ENCODE measurements at places on chromosomes 12 and 14.
A peak's percentile ranks its signal among the peaks of the same experiment; 100 is the strongest.

GRCh38 chr14:71395151-71395604, 487.9 kb downstream of the PCNX1 start:
- DNase-seq, result no peak

DNA sequence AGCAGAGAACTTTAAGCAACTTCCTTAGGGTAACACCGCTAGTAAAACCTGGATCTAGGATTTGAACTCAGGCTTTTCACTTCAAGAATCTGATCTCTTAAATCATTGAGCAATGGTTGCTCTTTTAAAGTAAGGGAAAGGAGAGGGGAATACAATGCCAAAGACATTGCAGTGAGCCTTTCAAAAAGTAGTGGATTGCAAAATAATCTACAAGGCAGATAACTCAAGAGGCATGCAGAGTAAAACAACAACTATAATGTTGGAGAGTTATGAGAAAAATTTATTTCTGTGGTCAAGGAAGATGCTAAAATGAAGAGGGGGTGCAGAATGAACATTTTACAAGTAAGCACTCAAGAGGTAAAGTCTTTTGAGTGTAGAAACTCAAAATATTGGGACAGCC, 432.6 kb downstream of the C12orf50 start:
- DNase-seq, result peak; percentile 75

DNA sequence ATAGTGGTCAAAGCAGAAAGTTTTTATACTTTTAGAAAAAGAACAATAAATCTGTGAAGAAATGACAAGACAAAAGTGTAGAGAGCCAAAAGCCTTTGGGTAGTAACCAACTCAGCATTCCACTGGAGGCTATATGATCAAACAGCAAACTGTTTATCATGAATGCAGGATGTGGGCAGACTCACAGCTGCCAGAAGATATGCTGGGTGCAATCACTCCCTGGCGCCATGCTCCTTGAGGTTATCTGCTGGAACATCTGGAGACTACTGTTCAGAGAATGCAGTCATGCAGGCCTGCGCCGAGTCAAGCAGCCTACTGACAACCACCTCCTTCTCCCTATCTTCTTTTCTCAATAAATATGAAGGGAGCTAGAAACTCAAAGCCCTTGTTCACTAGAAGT, 49.0 kb upstream of the SLC8A3 start:
- no peak for DNase-seq

- DNase-seq, result no peak
Measured at GRCh38 chr14:63840981-63841380, 11.8 kb upstream of the SYNE2 start.

GRCh38 chr12:42677461-42677860, 87.9 kb upstream of the PRICKLE1 start:
- no peak for DNase-seq

GRCh38 chr14:93246534-93246933, 39.5 kb downstream of the UBR7 start:
- no peak for DNase-seq

- no peak for DNase-seq
Measured at GRCh38 chr14:36361210-36361853, 40.9 kb upstream of the MBIP start.

DNA sequence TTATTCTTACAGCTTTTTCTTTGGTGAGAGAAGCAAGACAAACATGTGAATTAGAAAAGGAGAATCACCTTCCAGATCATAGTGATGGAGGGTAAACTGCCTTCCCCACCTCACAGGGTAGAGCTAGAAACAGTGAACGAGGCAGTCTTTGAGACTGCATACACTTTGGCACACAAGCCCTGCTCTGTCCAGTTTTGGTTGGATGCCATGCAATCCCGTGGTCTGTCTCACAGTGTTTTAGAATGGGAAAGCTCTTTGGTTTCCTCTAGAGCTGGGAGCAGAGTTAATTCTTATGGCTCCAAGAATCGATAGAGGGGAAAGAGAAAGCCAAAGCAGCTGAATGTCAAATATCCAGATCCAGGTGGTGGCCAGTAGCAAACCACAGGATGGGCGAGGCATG, 21.9 kb downstream of the TDP1 start:
- DNase-seq, result no peak

DNA sequence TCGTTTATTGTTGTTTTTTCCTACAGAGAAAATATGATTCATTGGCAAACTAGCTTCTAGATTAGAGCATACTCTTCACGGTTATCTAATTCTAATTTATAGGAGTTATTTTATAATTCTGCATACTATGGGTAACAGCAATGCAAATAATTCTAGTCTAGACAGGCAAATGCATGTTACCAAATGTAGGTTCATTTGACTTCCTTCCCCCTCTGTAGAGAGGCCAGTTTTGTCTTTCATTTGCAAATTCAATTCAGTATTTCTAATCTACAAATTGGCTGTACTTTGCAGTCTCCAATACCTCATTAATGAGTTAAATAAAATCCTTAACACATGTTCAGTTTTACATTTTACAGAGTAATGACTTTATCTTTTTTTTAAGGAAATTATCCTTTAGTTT, 4.2 kb downstream of the LGMN start:
- DNase-seq, result peak; percentile 13

GRCh38 chr12:132622437-132623071, 4.0 kb downstream of the P2RX2 start:
- peak; percentile 70 for DNase-seq

DNA sequence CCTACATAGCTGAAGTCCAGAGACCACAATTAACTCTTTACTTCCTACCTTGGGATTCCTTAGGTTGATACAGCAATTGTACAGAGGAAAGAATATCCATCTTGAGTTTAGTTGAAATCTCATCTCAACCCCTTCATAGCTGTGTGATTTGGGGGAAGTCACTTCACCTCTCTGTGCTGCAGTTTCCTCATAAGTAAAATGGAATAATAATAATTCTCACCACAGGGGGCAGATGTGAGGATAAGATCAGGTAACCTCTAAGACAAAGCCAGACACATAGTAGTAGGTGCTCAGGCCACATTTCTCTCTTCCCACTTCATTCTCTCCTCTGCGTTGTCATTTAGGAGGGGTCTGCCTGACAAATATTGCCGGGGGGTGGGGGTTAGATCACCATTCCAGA, 6.7 kb downstream of the FOXN4 start:
- DNase-seq, result no peak

- no peak for DNase-seq
Measured at GRCh38 chr12:39984670-39985069, 121.2 kb downstream of the SLC2A13 start.

DNA sequence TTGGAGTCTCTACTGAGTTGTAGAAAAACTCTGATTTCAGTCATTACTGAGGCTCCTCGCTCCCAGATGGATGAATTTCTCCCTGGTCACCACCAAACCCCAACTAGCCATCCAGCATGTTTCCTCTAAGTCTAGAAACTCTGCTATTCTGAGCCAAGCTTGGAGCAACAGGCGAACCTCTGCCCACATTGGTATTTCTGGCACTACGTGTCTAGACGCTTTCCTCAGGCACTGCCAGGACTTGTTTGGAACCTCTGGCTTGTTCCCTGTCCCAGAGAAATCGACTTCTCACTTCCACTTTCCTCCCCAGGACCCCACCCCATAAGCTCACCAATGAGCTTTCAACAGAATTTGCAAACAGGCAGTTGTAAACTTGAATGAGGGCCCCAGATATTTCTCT, 27.6 kb downstream of the WSCD2 start:
- no peak for DNase-seq

DNA sequence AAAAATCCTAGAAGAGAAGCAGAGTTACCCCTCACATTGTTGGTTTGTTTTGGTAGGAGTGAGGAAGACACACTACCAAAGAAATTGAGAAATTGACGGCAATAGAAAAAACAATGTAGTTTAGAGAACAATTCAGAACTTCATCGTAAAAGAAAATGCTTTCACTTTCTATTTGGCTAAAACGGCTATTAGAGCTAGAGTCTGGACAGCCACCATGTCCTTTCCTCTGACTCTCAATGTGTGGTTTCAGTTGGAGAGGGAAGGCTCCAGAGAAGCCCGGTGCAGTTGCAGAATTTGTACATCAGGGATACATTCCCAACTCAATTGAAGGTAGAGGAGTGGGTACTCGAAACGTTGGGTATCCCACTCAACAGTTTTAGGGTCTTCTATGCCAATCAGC, 535.3 kb downstream of the GALC start:
- no peak for DNase-seq

GRCh38 chr12:58459191-58459590, 461.1 kb downstream of the LRIG3 start:
- DNase-seq, result peak; percentile 3

- DNase-seq, result peak; percentile 35
Measured at GRCh38 chr12:99529966-99530365, 117.6 kb upstream of the GARIN6 start.

GRCh38 chr14:61474015-61474414, 152.6 kb downstream of the PRKCH start:
- no peak for DNase-seq

DNA sequence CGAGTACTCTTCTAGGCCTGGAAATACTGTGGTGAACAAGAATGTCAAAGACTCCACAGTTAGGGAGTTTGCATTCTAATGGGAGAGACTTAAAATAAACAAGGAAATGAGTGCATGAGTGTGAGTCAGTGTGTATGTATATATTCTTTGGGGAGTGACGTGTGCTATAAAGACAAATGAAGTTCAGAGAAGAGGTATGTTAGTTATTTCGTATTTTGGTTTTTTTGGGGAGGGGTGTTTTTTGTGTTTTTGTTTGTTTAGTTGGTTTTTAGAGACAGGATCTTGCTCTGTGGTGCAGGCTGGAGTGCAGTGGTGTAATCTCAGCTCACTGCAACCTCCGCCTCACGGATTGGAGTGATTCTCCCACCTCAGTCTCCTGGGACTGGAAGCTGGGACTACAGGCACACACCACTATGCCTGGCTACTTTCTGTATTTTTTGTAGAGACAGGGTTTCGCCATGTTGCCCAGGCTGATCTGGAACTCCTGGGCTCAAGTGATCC, 74.3 kb downstream of the SRGAP1 start:
- peak; percentile 78 for DNase-seq

- peak; percentile 53 for DNase-seq
Measured at GRCh38 chr12:29113101-29113500, 36.0 kb upstream of the FAR2 start.

DNA sequence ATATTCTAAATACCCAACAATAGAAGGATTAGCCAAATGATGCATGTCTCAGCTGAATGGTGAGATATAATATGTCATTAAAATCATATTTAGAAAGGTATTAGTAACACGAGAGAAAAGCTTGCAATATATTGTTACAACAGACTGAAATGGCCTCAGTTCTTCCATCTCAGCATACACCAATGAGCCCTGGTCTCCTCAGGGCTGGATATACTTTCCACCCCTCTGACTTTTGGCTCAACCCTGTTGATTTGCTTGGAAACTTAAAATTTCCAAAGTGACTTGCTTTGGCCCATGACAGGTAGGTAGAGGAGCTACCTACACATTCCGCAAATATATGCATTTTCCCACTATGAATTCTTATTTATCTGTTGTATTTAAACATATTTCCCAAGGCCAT, 908.1 kb upstream of the TMEM132C start:
- no peak for DNase-seq

DNA sequence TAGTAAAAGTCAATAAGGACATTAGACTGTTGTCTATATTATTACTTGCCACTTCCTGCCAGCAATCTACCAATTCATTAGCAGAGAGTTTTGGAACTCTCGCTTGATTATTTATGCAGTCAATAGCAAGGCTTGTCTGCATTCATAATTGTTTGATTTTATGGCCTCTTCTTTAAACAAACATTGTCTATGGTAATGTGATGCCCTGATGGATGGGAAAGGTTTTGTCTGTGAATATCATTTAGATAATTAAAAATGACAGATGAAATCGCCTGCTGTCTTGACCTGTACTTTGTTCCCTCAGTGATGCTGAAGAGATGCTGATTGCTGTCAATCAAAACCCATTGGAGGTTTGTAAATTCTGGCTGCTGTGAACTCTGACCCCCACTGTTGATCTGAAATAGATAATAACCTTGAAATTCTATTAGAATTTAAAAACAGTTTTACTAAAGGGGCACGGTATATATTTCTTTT, 455.3 kb downstream of the NPAS3 start:
- DNase-seq, result no peak

- no peak for DNase-seq
Measured at GRCh38 chr14:53109105-53110041, 43.8 kb downstream of the DDHD1 start.

- no peak for DNase-seq
Measured at GRCh38 chr14:98932431-98933325, 339.3 kb downstream of the BCL11B start.

DNA sequence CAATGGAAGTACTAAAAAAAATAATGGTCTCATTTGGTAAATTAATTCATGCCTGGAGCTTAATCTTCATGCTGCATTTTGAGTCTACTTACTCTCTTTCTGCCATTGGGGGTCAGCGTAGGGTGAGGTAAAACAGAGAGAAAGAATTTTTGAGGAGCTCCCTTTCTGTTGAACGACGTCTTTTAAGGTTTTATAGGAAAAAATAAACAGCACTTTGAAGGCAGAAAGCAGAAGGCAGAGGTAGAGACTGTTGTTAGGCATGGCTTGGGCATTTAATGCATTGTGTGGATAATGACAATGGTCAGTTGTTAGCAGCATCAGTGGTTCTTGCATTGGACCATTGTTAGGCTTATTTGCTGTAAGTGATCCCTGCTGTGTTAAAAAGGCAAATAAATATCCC, 557.2 kb upstream of the STXBP6 start:
- DNase-seq, result no peak
